ENCODE measurements at places on chromosomes 2 and 18.
A peak's percentile ranks its signal among the peaks of the same experiment; 100 is the strongest.

- peak; percentile 64 for DNase-seq
Measured at GRCh38 chr2:233354971-233355574, 779 bp downstream of the DGKD start.

DNA sequence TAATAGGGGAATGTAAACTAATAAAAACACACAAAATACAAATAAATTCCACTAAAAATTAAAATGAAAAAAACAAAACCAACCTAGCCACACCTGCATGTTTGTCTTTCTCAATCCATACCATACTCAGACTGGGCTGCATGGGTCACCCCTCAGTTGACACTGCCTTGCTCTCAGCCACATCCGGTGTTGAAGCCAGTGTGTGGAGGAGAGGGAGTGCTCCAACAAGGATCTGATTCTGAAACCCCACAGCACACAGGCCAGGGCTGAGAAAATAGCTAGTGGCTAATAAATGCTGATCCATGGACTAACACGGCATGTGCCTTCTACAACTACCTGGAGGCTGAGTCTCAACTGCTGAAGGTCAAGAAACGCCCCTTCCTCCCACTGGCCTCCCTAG lies 13.7 kb downstream of the RND3 start:
- no peak for DNase-seq

GRCh38 chr2:17353263-17353662 lies 165.0 kb downstream of the RAD51AP2 start:
- DNase-seq = no peak

DNA sequence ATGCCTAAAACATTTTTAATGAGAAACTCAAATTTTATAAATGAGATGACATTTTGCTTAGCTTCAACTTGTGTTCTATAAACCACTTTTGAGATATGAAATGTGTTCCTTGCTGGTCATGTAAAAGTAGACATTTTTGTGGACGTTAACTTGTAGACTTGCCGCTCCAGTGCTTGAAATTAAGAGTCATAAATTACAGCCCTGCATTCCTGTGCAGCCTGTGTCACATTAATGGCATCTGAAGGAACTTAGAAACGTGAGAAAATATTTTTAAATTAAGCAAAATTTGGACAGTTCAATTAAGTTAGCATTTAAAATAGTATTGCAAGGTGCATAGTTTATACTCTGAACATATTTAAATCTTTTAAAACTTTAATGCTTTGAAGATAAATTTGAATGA lies 98.3 kb upstream of the LDLRAD4 start:
- DNase-seq = no peak

GRCh38 chr18:50473881-50474280 lies 86.0 kb upstream of the MAPK4 start:
- no peak for DNase-seq

DNA sequence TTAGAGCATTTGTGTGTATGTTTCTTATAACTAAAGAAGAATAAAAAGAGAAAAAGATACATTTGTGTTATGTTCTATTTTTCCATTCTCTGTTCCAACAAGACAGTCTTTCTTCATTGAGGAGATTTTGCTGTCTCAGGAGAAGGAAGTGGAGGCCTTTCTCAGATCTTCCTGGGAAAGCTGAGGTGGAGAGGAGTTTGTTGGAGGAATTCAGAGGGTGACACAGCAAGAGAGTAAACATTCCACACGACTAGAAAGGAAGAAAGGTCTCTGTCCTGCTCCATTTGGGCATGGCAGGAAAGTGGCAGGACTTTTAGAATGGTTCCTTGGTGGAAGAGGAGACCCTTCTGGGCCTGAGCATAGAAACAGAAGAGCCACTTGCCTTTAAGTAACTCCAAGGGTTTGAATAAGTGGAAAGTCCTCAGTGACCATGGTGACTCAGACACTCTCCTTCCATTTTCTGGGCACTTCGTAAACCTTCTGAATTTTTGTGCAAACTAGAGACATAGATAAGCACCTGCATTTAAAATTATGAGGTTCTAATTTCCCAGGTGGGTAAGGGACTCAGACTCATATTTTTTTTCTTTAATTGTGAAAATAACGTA lies 52.3 kb upstream of the COL5A2 start:
- no peak for DNase-seq

- no peak for DNase-seq
Measured at GRCh38 chr2:205427112-205427511, 255.2 kb upstream of the NRP2 start.

GRCh38 chr2:238090887-238091286 lies 9.3 kb upstream of the ESPNL start:
- DNase-seq = peak; percentile 44

- no peak for DNase-seq
Measured at GRCh38 chr2:72883356-72883962, 3.7 kb upstream of the SPR start.

DNA sequence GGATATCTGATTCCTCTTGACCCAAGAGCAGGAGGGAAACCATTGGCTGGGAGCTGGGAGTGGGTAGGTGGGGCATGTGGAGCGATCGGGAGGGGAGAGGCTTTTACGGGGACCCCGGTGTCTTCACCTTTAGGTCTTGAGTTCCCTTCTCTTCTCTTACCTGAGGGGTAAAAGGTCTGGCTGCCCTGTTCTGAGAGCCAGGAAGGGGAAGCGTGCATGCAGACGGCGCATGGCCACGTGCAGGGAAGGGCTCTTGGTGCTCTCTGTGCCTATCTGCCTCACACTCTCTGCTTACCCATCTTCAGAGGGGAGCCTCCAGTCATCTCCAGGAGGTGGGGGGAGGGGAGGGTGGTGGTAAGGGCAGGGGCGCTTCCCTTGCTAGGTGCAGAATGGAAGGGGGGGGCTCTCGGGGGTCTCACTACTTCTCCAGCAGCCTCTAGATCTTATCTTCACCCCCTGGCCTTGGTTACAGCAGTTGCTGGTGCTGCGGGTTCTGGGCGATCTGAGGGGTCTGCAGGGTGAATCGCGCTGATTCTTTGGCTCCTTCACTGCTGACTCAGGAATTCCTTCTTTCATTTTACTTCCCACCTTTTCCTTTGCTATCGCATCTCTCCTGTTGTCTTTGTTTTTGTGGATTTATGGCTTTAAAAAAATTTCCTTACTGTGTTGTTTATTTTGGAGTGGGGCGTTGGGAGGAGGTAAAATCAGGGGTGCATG lies 225.8 kb upstream of the HS6ST1 start:
- DNase-seq = no peak

- no peak for DNase-seq
Measured at GRCh38 chr2:18559531-18560030, 872 bp downstream of the RDH14 start.

DNA sequence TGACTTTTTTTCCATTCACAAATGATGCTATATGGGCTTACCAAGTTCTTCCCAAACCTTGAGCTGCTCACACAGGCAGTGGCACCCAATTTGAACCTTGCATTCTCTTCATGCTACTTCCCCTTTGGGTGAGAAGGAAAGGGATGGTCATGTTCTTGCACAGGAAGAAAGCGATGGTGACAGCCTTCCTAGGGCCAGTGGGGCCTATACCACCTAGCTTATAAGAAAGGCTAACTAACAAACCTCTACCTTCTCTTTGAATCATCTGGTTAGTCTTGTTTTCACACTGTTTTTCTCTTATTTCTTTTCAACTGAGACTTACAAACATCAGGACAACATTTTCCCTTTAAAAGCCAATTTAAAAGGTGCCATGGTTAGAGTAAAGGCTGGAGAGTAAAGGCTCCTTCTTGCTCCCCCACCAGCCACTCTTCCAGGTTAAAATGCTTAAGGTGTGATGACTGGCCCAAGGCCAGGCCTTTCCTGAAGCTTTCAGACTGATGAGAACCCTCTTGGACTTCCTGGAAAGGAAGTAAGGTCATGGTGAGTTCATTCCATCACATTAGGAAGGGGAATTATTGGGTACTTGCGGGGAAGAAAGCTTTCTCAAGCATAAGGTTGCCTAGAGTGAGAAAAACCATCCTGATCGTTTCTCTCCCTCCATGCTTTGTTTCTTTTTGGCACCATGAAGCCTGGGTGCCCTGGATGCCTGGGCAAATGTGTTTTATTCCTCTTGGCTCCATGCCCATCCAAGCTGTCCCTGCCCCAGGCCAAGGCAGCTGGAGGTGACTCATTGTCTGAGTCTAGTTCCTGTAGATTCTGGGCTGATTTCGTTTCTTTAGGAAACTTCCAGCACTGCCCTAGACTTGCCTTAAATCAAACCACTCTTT lies 41.4 kb upstream of the ITGB6 start:
- no peak for DNase-seq

DNA sequence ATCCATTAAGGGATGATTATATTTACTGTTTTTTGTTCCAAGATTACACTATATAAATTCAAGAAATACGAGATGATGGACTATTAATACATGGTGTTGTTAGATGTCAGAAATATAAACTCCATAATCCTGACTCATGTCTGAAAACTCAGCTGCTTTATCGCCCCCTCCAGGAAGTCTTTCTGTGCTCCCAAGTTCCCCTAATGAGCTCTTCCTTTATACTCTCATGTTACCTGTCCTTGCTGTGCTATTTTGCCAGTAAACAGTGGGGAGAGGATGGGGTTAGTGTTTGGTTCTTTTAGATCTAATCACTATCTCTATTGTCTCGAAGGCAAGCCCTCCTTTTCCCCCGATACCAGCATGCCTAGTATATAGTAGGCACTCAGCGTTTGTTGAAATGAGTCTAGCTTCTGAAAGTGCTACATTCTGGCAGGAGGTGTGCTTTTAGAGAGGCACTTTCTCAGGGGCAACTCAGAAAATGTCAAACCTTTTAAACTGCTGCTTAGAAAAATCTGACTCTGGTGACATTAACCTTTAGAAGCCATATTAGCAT lies 21.4 kb upstream of the BARD1 start:
- DNase-seq = no peak

- DNase-seq = no peak
Measured at GRCh38 chr2:238123991-238124470, 14.4 kb upstream of the KLHL30 start.

All from activated CD8-positive, alpha-beta memory T cell treated with anti-CD3 and anti-CD28 coated beads, Interleukin-2, amount 50 U/mL, for 48 hours (primary cell).